ENCODE measurements at places on chromosomes 6 and 20.

DNA sequence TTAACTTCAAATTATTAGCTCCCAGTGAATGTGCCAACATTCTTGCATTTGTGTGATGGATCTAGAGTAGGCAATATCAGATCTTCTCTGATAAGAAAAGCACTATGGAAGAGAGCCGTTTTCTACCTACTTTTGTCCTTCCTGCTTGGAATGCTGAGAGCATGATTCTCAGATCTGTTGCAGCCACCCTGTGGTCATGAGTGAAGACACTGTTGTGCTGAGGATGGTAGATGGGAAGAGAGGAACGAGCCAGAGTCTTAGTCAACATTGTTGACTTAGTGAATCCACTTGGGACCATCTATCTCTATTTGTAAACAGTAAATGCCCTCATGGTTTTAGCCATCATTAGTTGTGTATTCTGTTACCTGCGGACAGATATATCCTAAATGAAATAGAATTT is 202.6 kb downstream of the CD109 start:
- H3K27ac ChIP-seq: no peak overlapping the region
- no peak overlapping the region for H3K4me3 ChIP-seq
- no peaks in the 10 kb centered on the region for H3K27me3 ChIP-seq
- no peaks in the 10 kb centered on the region for H3K36me3 ChIP-seq
- H3K4me1 ChIP-seq: no peaks in the 10 kb centered on the region

GRCh38 chr20:44946271-44946852 is 13.8 kb downstream of the TOMM34 start:
- H3K27me3 ChIP-seq: no peaks in the 10 kb centered on the region
- H3K27ac ChIP-seq: no peak overlapping the region
- DNase-seq: no peak
- H3K36me3 ChIP-seq: peaks cover 99% of the 10 kb centered on the region
- H3K4me1 ChIP-seq: no peaks in the 10 kb centered on the region
- H3K4me3 ChIP-seq: no peak overlapping the region

GRCh38 chr6:15346315-15346714 is 100.4 kb downstream of the JARID2 start:
- peaks cover 13% of the 10 kb centered on the region for H3K36me3 ChIP-seq
- no peak overlapping the region for H3K4me3 ChIP-seq
- peaks cover 71% of the 10 kb centered on the region for H3K4me1 ChIP-seq
- no peaks in the 10 kb centered on the region for H3K27me3 ChIP-seq
- no peak overlapping the region for H3K27ac ChIP-seq

DNA sequence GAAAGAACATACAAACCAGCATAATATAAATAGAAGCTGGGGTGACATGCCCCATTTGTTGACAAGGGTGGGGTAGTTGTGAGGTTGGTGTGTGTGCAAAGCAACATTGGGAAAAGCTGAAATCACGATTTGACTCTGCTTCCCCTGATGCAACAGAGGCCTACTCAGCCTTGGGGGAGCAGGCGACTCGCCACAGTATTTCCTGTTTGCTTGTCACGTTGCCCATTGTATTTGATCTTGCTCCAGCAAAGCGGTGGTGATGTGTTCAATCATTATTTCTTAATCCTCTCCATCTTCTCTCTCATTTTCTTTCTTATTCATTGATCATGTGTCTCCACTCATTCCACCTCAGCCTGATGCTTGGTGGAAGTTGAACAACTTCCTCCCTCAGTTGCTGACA is 165.8 kb upstream of the CITED2 start:
- no peak for DNase-seq
- no peaks in the 10 kb centered on the region for H3K4me1 ChIP-seq
- H3K27me3 ChIP-seq: no peaks in the 10 kb centered on the region

GRCh38 chr20:51419646-51420045 is 122.9 kb downstream of the NFATC2 start:
- peak overlapping the region; percentile 59 for H3K27ac ChIP-seq
- no peak for DNase-seq
- H3K4me1 ChIP-seq: peaks cover 75% of the 10 kb centered on the region
- H3K27me3 ChIP-seq: no peaks in the 10 kb centered on the region

GRCh38 chr20:4064144-4064909 is 49.0 kb upstream of the RNF24 start:
- no peaks in the 10 kb centered on the region for H3K36me3 ChIP-seq
- H3K4me1 ChIP-seq: peaks cover 7% of the 10 kb centered on the region
- H3K4me3 ChIP-seq: no peak overlapping the region

- H3K36me3 ChIP-seq: no peaks in the 10 kb centered on the region
- no peak overlapping the region for H3K27ac ChIP-seq
- H3K4me3 ChIP-seq: no peak overlapping the region
- DNase-seq: no peak
- H3K4me1 ChIP-seq: peaks cover 12% of the 10 kb centered on the region
Observed at GRCh38 chr6:12479881-12480280, 189.7 kb downstream of the EDN1 start.

DNA sequence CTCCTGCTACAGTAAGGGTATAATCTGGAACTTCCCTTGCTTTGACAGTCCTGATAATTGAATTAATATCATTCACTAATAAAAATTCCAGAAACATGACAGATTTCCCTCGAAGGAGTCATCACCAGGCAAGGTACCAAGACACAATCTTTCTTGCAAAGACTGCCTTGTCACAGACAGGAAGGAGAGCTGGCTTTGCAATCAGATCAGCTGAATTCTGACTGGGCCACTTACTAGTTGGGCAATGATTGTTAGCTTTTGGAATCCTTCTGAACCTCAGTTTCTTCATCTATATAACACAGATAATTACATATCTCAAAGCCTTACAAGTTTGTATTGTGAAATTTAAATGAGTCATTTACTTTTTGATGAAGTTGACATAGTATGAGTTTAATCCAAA is 344.2 kb downstream of the RFPL4B start:
- H3K27ac ChIP-seq: no peak overlapping the region
- peaks cover 4% of the 10 kb centered on the region for H3K27me3 ChIP-seq
- no peak overlapping the region for H3K4me3 ChIP-seq
- DNase-seq: no peak
- no peaks in the 10 kb centered on the region for H3K36me3 ChIP-seq

DNA sequence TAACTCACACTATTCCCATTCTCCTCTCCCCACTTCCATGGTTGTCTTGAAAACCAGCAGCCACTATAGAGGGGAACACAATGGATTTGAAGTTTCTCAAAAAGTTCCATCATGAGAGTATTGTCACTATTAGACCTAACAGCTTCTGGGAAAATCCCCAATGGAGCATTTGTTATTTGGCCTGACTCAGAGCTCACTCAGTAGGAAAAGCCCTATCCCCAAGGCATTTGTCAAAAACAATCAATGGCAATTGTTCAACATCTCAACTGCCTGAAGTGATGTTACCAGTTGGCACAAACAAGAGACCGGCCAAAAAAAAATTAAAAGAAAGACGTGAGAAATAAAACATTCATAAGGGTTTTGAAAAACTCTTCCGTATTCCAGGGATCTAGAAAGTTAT is 98.8 kb downstream of the MYLK4 start:
- H3K27me3 ChIP-seq: peaks cover 13% of the 10 kb centered on the region
- no peak overlapping the region for H3K27ac ChIP-seq
- no peak overlapping the region for H3K4me3 ChIP-seq
- no peaks in the 10 kb centered on the region for H3K36me3 ChIP-seq
- no peak for DNase-seq

GRCh38 chr6:49801525-49801924 is 14.4 kb upstream of the PGK2 start:
- no peak overlapping the region for H3K4me3 ChIP-seq
- no peak overlapping the region for H3K27ac ChIP-seq
- no peaks in the 10 kb centered on the region for H3K27me3 ChIP-seq
- DNase-seq: no peak
- no peaks in the 10 kb centered on the region for H3K36me3 ChIP-seq

GRCh38 chr6:113876695-113877094 is 19.6 kb downstream of the MARCKS start:
- H3K36me3 ChIP-seq: no peaks in the 10 kb centered on the region
- peaks cover 5% of the 10 kb centered on the region for H3K27me3 ChIP-seq
- peaks cover 15% of the 10 kb centered on the region for H3K4me1 ChIP-seq
- DNase-seq: no peak

GRCh38 chr6:119626884-119627619 is 277.5 kb upstream of the MAN1A1 start:
- H3K27me3 ChIP-seq: peaks cover 4% of the 10 kb centered on the region
- H3K36me3 ChIP-seq: no peaks in the 10 kb centered on the region
- DNase-seq: no peak
- H3K27ac ChIP-seq: no peak overlapping the region
- H3K4me1 ChIP-seq: no peaks in the 10 kb centered on the region
- H3K4me3 ChIP-seq: no peak overlapping the region

- DNase-seq: peak; percentile 12
- H3K27me3 ChIP-seq: no peaks in the 10 kb centered on the region
- no peak overlapping the region for H3K4me3 ChIP-seq
Observed at GRCh38 chr20:48789781-48790472, 37.9 kb downstream of the PREX1 start.

- H3K4me3 ChIP-seq: no peak overlapping the region
- no peaks in the 10 kb centered on the region for H3K27me3 ChIP-seq
- no peak for DNase-seq
- H3K36me3 ChIP-seq: peaks cover 38% of the 10 kb centered on the region
- peaks cover 3% of the 10 kb centered on the region for H3K4me1 ChIP-seq
Observed at GRCh38 chr20:18717062-18717461, 96.5 kb upstream of the SCP2D1 start.

- no peaks in the 10 kb centered on the region for H3K4me1 ChIP-seq
- no peak for DNase-seq
- H3K36me3 ChIP-seq: peaks cover 69% of the 10 kb centered on the region
- H3K27me3 ChIP-seq: no peaks in the 10 kb centered on the region
Observed at GRCh38 chr6:621931-622330, 35.0 kb downstream of the HUS1B start.

DNA sequence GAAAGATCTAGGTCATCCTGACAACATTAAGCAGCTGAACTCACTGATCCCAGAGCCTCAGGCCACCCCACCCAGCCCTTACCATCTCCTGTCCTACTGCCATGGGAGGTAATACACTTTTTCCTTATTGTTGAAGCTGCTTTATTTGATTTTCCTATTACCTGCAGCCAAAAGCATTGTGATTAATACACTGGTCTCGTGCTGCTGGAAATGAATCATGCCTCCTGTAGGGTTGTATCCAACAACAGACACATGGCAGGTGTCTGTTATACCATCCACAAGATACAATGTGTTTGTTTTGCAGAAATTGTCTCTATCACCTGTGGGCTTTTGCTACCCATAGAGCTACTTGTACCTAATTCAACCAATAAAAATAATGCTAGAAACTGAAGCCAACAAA is 34.2 kb downstream of the MYLIP start:
- peaks cover 6% of the 10 kb centered on the region for H3K4me1 ChIP-seq
- H3K27me3 ChIP-seq: peaks cover 2% of the 10 kb centered on the region
- H3K4me3 ChIP-seq: no peak overlapping the region
- no peak overlapping the region for H3K27ac ChIP-seq
- no peak for DNase-seq

DNA sequence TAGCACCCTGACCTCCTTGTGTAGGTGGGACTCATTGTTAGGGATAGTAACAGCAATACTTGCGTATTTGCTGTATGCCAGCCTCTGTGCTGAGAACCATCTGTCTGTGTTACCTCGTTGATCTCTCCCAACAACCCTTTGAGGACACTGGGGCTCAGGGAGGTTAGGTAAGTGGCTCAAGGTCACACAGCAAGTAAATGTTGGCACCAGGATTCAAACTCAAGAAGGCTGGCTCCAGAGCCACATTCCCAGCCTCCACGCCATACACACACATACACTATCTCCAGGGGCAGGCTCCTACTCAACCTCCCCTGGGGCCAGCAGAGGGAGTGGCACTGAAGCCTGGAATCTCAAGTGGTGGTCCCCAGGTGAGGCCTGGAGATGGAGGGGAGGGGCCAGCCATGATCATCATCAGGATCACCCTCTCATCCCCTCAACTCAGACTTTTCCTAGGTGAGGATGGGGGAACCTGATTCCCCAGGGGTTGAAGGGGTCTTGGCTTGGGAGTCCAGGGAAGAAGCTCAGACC is 109.4 kb downstream of the DLGAP4 start:
- no peaks in the 10 kb centered on the region for H3K36me3 ChIP-seq
- H3K4me3 ChIP-seq: no peak overlapping the region
- DNase-seq: no peak
- H3K27me3 ChIP-seq: peaks cover 13% of the 10 kb centered on the region
- H3K4me1 ChIP-seq: no peaks in the 10 kb centered on the region
- H3K27ac ChIP-seq: no peak overlapping the region

GRCh38 chr6:33947047-33947446 is 143.2 kb upstream of the MLN start:
- DNase-seq: no peak
- H3K27me3 ChIP-seq: peaks cover 11% of the 10 kb centered on the region
- no peak overlapping the region for H3K27ac ChIP-seq
- H3K36me3 ChIP-seq: no peaks in the 10 kb centered on the region
- H3K4me3 ChIP-seq: no peak overlapping the region

DNA sequence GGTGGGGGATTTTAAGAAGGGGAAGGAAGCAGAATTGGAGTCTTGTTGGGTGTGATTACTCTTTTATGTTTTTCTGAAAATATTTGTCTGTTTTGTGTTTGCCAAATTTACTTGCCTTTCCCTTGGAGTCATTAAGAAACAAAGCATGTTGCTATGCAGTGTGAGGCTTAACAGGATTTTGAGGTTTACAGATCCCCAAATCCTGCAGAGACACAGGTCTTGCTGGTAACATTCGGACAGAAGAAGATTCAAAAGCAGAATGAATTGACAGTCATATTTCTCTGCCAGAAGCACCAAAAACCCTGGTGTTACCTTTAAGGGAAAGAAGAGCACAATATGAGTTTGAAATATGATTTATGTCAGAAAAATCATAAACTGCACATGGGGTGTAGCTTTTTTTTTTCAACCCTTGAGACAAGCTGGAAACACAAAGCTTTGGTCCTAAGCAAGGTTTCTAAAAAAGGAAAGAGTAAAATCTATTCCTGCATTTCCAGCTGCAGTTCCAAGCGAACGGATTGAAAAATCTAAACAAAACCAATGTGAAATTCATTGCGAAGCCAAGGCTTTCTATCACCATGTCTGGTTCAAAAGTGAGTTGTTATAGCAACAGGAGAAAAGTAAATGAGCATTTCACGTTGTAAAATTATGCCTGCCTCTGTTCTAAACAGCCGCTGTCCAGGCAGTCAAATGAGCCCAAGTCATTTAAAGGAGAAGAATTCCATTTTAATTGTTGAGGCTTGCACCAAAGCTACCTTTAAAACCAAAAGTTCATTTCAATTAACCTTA is 358.9 kb upstream of the SASH1 start:
- H3K4me3 ChIP-seq: no peak overlapping the region
- no peaks in the 10 kb centered on the region for H3K4me1 ChIP-seq
- no peak for DNase-seq
- H3K36me3 ChIP-seq: no peaks in the 10 kb centered on the region

DNA sequence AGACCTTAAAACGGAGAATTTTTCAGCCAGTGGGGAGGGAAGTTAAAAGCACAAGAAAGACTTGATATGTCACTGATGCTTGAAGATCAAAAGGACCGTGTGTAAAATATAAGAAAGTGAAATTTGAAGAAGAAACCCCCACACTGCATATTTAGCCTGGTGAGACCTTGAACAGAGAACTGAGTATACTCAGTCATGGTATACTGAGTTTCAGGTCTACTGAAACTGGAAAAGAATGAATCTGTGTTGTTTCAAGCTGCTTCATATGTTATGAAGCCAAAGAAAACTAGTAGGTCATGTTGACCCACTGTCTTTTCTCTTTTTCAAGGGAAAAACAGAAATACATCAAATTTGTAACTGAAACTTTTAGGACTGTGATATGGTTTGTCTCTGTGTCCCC is 443.8 kb upstream of the GJE1 start:
- H3K27ac ChIP-seq: no peak overlapping the region
- no peaks in the 10 kb centered on the region for H3K36me3 ChIP-seq
- H3K27me3 ChIP-seq: no peaks in the 10 kb centered on the region
- no peak for DNase-seq
- no peaks in the 10 kb centered on the region for H3K4me1 ChIP-seq

Data from activated B cell treated with CpG ODN at 0.5 μM for 24 hours (primary cell).